ENCODE measurements at places on chromosomes 4 and X.

DNA sequence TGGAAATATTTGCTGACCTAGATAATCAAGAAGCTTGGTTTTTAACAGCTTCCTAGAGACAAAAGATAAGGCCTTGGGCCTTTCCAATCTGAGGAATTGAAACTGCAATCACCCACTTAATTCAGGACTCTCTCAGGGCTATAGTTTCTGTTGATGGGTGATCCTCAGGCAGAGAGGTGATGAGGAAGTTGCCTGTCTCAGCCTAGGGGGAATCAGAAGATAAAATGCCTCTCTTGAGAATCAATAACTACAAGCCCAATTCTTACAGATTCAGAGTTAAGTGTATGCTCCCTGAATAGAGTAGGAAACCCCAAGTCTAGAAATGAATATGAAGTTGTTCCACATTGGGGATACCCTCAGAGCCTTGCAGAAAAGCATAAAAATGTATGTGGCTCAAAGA, 45.5 kb downstream of the NFKB1 start:
- no peak for DNase-seq

DNA sequence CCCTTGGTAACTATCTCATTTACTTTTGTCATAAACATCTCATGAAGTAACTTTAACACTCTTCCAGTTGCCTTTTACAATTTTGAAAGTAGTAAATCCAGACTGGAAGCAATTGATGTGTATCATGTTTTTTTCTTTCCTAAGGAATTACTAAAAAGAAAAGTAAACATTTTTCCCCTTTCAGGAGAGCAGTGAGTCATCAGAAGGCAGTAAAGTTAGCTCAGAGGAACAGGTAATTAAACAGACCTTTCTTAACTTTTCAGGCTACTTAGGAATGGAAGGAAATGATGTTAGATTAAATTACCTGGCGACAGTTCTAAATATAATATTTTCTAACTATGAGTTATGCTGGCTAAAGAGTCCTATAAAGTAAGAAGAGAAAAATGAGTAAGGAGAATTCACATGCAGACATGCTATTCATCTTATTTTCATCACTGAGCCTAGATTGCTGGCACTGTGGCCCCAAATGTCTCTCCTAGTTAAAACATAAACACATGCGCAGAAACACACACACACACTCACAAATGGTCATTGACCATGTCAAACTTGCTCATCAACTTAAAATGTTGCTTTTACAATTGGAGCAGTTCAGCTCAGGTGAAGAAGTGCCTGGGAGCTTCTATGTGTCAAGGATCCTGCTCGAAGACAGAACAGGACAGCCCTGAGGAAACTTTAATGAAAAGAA, 9.3 kb downstream of the DMP1 start:
- no peak for DNase-seq

- DNase-seq, result no peak
These were observed 101.7 kb upstream of the MAP3K15 start for GRCh38 chrX:19616959-19617358.

- DNase-seq, result no peak
These were observed 36.7 kb downstream of the SMPX start for GRCh38 chrX:21721195-21721594.

DNA sequence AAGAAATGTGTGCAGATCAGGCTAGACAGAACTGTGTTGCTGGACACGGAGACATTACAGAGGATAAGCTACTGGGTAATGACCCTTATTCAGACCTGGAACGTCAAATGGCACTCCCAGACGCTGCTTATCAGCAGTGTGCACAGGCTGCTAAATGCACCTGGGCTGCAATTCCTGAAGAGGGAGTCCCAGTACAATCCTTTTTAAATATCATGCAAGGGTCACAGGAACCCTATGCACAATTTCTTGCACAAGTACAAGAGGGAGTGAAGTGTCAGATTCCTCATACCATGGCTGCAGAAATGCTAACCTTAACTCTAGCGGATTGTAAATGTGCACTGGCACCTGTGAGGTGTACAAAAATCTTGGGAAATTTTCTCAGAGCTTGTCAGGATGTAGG, 16.9 kb downstream of the SPIN2B start:
- no peak for DNase-seq

- no peak for DNase-seq
These were observed 42.6 kb downstream of the SHROOM4 start for GRCh38 chrX:50771382-50771781.

DNA sequence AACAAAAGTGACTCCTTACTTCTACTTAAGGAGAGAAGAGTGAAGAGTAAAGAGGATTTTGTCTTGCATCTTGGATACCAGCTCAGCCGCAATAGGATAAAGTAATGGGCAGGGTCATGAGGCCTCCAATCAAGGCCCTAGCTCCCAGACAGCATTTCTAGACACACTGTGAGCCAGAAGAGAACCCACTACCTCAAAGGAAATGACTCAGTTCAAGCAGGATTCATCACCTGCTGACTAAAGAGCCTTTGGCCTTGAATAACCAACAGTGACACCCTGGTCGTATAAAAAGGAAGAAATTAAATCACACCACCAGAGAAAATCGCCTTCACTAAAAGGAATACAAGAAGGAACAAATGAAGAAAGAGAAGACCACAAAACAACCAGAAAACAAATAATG, 416.1 kb downstream of the PCDH18 start:
- DNase-seq, result no peak

All from DMS153 (cell line).